LNCaP clone FGC (cell line): ENCODE measurements at places on chromosomes 5 and 9.
A peak's percentile ranks its signal among the peaks of the same experiment; 100 is the strongest.

GRCh38 chr5:68884883-68885282 lies 208.9 kb upstream of the SLC30A5 start:
- DNase-seq = no peak

- peak; percentile 42 for DNase-seq
Observed at GRCh38 chr5:103224894-103225246, 33.7 kb upstream of the MACIR start.

- no peak for DNase-seq
Observed at GRCh38 chr5:145408048-145408341, 427.1 kb downstream of the PRELID2 start.

DNA sequence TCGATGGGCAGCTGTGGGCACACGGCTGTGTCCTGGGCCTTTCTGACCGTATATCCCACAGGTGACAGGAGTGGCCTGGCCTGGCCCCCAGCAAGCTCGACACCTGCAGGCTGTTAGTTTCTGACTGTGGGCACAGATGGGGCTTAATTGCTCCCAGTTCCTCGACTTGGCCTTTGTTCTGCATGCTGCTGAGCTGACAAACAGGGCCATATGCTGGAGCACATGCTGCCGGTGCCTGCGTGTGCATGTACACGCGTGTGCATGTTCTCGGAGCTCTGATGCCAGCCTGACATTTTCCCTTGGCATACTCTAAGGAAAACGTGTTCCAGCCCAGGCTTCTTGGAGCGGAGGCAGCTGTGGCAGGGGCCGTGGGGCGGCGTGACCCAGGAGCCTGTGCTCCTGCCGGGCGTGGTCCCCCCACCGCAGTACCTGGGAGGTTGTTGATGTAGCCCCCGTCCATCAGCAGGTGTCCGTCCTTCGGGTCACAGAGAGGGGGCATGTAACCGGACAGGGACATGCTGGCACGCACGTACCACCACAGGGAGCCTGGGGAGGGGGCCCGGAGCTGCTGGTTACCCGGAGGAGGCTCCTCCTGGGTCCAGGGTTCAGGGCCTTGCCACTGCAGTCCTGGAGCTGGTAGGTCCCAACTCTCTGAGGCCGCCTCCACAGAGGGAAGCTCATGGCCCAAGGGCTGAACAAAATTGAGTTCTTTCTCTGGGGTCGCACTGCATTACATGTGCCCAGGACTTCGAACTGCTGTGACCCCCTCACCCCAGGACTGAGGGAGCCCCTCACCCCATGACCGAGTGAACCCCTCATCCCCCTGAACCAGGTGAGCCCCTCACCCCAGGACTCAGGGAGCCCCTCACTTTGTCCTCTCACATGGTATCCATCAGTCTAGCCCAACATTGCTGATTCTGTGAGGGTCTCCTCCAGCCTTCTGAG lies 4.1 kb upstream of the NSMF start:
- no peak for DNase-seq

GRCh38 chr9:137317718-137318511 lies 15.8 kb upstream of the NRARP start:
- no peak for DNase-seq

- DNase-seq = no peak
Observed at GRCh38 chr5:57181154-57181553, 7.3 kb downstream of the GPBP1 start.

DNA sequence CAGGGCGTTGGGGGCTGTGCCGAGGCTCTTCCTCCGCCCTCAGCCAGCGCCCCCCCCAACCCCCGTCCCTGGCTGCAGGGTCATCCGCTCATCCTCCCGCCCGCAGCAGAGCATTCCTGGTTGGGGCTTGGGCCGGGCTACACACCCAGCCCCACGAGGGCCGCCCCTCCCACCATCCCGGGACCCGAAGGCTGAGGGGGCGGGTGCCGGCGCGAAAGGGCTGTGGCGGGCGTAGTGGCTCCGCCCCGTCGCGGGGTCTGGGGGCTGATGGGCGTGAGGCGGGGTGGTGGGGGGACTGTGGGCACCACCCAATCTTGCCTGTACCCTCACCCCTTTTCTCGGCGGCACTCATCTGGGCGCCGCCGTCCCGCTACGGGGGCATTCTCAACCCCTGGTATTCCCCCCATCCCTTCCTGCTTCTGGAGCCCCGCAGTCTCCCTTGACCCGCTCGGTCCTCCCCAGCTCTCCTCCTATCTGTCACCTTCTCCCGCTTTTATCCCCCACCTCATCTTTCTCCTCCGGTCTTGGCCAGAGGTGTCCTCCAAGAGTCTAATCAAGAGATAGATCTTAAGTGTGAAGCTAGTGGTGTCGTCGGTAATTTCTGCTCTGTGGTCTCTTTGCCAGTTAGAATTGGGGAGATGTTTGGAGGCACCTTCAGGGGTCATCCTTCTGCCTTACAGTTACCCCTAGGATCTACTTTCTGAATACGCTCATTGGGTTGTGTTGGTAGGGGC lies 1.6 kb downstream of the FER start:
- DNase-seq = no peak

GRCh38 chr9:6968271-6968670 lies 210.5 kb downstream of the KDM4C start:
- no peak for DNase-seq

GRCh38 chr9:136521537-136521936 lies 24.3 kb downstream of the NOTCH1 start:
- no peak for DNase-seq

- DNase-seq = no peak
Observed at GRCh38 chr5:83964271-83964670, 243.6 kb upstream of the HAPLN1 start.

DNA sequence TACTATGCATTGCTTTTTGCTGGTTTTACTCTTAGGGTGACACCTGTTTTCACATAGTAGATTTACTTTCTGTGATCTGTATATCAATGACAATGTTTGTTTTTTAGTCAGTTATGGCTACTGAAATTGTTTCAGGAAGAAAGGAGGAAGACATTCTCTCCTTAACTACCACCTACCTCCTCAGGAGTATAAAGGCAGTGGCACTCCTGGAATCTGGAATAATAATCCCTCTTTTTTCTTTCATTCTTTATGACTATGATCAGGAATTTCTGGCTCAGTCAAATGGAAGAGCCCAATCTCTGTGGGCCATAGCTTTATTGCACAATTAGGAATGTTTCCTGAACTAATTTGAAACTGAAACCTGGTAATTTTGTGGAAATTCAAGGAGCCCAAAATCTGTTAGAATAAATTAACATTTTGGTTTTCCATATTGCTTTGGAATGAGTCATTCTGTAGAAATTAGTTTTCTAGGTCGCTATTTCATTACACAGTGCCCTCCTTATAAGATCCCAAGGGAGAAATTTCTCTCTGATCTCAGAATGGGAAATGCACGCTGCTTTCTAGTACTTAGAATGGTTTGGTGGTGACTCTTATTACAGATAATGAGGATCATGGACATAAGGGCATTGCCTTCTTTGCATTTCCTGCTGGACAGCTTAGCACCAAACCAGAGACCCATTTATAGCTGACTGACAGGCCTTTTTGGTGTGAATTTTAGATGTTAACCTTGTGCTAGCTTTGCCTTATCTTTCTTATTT lies 95.3 kb upstream of the VLDLR start:
- DNase-seq = no peak

DNA sequence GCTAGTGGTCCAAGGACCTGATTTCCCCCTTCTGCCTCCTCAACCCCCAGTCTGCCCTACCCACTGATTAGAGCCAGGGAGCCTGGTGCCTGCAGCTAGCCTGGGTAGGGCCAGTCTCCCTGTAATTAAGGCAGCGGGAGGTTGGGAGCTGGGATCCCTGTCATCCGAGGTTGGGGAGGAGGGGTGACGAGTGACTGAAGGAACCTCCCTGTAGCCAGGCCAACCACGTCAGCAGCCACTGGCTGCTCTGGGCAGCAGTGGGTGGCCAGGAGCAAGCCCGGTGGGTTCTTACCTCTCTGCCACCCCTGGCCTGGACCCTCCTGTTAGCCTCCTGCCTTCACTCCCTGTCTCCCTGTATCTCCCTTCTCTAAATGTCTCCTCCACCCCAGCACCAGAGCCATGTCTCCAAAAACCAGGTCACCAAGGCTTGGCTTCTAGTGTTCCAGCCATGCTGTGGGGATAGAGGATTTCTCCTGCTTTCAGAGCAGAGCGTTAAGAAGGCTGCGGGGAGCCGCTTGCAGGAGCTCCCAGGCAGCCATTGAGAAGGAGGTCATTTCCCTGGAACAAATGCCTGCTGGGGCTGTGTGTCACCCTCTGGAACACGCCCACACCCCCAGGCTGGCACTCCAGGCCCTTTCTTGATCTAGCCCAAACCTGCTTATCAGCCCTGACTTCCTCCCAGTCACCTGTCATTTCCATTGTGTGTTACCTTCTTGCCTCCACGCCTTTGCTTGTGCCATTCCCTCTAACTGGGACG lies 65.0 kb upstream of the GGTA1 start:
- no peak for DNase-seq

DNA sequence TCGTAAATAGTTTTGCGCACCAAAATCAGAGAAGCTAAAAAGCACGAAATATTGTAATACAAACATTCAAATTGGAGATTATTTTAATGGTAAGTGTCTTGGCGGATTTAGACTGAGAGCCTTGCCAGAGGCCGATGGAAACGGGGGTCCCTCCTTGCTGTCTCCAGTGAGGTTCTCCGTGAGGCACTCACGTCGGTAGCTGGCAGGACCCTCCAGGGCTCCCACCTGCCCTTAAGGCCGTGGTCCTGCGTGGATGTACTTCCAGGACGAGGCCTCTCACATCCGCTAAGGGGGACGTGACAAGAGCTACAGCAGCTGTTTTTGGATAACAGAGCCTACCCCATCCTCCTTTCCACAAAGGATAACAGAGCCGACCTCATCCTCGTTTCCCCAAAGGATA lies 7.9 kb downstream of the NKD2 start:
- DNase-seq = no peak

DNA sequence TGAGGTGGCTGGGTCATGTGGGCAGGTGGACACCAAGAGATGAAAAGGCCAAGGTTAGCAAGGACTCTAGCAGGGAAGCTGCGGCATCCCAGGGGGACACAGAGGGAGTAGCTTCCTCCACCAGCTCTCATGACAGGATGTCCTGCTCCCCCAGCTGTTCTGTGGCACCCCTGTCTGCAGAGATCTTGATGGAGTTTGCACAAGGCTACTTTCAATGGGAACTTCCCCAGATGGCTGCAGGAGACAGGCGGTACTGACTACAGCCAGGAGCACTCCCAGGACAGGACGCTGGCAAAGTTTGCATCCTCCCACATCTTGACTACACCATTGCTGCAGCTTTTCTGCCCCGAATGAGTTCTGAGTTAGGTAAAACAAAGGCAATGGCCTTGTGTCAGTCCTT lies 312.8 kb downstream of the TLE4 start:
- no peak for DNase-seq

- DNase-seq = no peak
Observed at GRCh38 chr5:61277190-61277589, 54.9 kb upstream of the ZSWIM6 start.

DNA sequence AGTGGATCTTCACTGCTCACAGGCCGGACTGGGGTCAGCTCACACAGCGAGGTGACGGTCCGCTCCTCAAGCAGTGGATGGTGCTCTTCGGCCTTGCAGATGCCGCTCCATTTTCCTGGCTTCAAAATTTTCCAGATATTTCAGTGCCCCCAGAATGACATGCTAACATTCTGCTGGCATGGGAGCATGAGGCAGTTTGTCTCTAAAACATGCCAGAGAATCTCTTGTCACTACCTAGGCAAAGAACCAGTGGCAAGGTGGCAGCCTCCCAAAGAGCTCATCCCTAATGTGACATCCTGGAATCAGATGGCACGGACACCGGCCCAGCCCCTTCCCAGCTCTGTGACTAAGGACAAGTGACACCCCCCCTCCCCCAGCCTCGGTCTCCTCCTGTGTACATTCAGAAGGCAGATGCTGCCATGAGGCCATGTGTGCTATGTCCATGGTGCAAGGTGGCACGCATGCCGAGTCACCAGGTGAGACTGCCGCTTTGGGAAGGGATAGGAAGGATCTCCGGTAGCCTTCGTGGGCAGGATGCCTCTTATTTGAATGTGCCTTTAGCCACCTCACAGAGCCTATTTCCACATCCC lies 2.7 kb downstream of the S1PR3 start:
- DNase-seq = no peak

DNA sequence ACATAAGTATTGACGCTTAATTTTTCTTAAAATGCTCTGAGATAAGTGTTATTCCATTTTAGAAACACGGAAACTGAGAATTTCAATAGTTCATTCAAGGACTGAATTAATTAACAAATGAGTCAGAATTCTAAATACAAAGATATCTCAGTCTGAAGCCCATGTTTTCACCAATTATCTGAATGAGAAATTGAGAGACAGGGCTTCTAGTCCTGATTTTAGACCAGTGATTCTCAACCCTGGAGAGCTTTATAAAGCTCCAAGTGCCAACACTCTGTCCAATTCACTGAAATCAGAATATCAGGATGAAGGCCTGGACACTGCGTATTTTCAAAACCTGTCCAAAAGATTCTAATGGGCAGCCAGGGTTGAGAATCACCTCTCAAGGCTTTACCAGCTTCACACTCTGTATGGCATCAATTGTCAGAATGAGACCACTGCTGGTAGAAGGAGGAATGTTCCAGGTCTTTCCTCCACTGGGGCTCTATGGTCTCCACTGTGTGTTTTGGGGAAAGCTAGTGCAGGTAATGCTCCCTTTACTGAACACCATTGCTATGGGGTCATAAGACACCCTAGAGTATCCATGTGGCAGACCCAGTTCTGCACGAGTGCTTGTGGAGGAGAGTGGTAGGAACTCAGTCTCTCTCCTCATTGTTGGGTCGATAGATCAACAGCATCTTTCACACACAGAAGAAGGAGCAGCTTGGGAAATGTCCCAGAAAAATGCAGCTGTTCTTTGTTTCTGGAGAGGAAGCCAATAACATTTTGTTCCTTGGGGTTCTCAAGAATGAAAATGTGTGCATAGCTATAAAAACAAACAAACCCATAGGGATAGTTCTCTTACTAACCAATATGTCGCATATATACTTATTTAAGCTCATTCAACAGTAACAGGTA lies 99.7 kb upstream of the OSMR start:
- DNase-seq = no peak

DNA sequence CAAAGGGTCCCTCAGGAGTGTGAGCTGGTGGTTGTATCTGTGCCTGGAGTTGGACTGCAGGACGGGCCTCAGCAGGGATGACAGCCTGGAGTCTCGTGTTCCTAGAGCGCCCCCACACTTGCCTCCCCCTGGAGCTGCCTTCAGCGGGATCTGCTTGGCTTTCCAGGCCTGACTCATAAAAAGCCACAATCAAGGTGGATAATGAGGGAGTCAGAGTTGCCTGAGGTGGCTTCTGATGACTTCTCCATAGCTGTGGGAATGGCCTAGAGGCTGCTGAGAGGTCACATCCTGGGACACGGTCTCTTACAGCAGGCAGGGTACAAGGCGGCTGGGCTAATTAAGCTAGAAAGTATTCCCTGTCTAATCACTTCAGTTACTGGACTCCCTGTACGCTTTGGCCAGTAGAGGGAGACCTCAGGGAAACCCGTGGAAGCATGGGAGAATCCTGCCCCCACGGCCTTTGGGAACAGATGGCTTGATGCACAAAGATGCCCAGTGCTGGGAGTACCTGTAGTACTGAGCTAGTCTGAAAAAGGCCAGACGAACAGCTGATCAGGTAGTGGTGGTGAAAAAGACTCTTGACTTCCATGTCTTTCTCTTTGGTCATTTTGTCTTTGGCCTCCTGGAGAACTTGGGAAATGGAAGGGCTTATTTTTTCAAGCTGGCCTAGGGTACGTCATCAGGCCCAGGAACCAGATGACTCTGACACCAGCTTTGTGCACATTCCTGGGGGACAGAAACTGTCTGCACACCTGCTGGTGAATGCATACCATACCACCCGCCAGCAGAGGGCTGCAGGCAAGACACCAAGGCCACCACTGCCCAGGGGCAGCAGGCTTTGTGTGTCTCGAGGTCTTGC lies 16.1 kb upstream of the FRRS1L start:
- DNase-seq = peak; percentile 21

- DNase-seq = no peak
Observed at GRCh38 chr9:110728058-110728457, 59.5 kb downstream of the MUSK start.

- DNase-seq = no peak
Observed at GRCh38 chr9:34716711-34717110, 6.8 kb upstream of the CCL21 start.
